Esophagus squamous epithelium (tissue), 5 donors: ENCODE measurements at places on chromosomes 11 and 22.

- no peak for DNase-seq
These were observed 118.9 kb upstream of the PARVA start for GRCh38 chr11:12258451-12258850.

GRCh38 chr11:16133867-16134266 is 222.5 kb downstream of the SOX6 start:
- no peak for DNase-seq

DNA sequence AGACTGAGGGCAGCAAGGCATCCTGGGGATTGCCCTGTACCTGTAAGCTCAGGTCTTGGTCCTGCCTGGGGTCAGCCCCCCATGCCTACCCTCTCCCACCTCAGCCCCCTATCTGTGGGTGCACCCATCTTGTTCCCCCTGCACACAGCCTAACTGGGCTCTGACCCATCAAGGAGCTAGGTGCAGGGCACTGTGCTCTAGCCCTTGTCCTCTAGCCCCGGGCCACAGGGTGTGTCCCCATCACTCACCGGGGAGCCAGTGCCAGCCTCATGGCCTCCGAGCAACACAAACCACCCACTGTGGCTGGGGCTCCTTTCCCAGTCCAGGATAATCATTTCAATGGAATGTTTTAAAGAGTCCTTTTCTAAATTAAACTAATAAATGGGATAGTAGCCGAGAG is 293.9 kb upstream of the PLET1 start:
- no peak for DNase-seq

DNA sequence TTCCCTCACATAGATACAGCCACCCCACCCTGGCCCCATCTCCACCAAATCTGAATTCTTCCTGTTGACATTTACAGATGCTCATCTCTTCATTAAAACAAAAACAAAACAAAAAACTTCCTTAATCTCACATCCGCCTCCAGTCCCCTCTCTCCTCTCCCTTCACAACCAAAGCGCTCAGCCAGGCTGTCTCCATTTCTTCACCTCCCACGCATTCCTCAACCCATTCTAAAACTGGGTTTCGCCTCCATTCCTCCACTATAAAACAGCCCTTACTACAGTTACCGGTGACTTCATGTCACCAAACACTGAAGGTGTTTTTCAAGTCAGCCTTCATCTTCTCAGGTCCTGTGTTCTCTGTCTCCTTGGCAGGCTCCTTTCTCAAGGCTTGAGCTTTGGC is 9.6 kb downstream of the BACE1-AS start:
- DNase-seq = no peak

DNA sequence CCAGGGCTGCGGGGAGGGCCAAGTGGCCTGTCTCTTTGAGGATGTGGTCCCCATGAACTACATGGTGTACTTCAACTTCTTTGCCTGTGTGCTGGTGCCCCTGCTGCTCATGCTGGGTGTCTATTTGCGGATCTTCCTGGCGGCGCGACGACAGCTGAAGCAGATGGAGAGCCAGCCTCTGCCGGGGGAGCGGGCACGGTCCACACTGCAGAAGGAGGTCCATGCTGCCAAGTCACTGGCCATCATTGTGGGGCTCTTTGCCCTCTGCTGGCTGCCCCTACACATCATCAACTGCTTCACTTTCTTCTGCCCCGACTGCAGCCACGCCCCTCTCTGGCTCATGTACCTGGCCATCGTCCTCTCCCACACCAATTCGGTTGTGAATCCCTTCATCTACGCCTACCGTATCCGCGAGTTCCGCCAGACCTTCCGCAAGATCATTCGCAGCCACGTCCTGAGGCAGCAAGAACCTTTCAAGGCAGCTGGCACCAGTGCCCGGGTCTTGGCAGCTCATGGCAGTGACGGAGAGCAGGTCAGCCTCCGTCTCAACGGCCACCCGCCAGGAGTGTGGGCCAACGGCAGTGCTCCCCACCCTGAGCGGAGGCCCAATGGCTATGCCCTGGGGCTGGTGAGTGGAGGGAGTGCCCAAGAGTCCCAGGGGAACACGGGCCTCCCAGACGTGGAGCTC is 13.5 kb downstream of the ADORA2A start:
- no peak for DNase-seq

GRCh38 chr11:128608746-128609407 is 21.5 kb upstream of the ETS1 start:
- no peak for DNase-seq

- no peak for DNase-seq
These were observed 9.4 kb downstream of the C11orf97 start for GRCh38 chr11:94521684-94522083.

DNA sequence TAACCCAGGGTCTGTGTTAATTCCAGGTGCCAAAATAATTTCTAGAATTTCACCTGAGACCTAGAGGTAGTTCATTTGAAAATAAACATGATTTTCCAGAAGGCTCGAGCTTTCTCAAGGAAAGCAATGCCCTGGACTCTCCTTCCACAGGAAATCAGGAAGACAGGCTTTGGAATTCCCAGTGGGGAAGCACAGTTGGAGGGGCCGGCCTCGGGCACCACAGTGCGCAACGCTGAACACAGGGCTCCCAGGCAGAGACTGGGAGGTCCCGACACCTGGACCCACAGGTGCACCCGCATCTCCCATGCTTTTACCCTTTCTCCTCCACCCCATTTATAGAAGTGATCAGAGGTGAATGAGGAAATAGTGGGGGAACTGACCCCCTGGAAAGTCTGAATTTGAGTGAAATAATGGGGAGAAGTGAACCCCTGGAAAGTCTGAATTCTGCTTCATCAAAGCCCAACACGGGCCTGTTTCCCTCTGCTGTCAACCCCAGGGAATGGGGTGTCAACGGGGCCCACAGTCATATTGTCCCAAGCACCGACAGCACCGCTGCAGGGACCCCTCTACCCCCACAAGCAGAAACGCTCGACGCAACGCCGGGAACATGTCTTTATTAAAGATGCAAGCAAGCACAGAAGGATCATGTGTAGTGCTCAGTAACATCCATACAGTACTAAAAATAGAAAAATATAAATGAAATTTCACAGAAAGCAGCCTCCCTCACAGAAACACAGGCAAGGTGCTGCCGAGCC is 12.0 kb upstream of the EFCAB6 start:
- no peak for DNase-seq

- no peak for DNase-seq
These were observed 506.0 kb downstream of the MN1 start for GRCh38 chr22:27295605-27296004.
